T-helper 2 cell treated with Interferon-gamma antibody and Interleukin-4, amounts not matched to agents 5 μg/mL and 100 μg/mL, for 36 hours (primary cell): ENCODE measurements at places on chromosomes 12 and 14.
A peak's percentile ranks its signal among the peaks of the same experiment; 100 is the strongest.

- no peak for DNase-seq
Observed at GRCh38 chr12:56014205-56014604, 6.6 kb upstream of the IKZF4 start.

- DNase-seq = no peak
Observed at GRCh38 chr12:113232089-113232839, 11.0 kb downstream of the TPCN1 start.

- DNase-seq = no peak
Observed at GRCh38 chr12:123250471-123251383, 17.5 kb downstream of the MTRFR start.

- DNase-seq = no peak
Observed at GRCh38 chr12:46318037-46318436, 49.2 kb upstream of the SLC38A1 start.

- peak; percentile 67 for DNase-seq
Observed at GRCh38 chr12:121033625-121034349, 5.3 kb downstream of the OASL start.

- no peak for DNase-seq
Observed at GRCh38 chr14:76086636-76087035, 65.1 kb upstream of the GPATCH2L start.

GRCh38 chr14:75280291-75280830 lies 1.7 kb downstream of the FOS start:
- no peak for DNase-seq

DNA sequence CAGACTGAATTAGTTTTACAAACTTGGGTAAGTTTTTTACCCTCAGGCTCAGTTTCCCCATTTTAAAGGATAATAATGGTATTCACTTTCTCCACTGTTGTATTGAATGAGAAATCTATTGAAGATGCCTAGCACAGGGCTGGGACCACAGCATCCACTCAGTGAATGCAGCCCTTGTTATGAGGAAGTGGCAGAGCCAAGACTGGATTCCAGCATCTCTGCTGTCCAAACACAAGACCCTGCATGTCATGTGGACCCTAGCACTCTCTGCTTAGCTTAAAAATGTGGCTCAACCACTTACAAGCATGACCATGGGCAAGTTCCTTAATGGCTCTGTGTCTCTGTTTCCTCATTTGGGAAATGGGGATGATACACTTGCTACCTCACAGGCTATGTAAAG lies 24.1 kb upstream of the TRIM9 start:
- DNase-seq = no peak

DNA sequence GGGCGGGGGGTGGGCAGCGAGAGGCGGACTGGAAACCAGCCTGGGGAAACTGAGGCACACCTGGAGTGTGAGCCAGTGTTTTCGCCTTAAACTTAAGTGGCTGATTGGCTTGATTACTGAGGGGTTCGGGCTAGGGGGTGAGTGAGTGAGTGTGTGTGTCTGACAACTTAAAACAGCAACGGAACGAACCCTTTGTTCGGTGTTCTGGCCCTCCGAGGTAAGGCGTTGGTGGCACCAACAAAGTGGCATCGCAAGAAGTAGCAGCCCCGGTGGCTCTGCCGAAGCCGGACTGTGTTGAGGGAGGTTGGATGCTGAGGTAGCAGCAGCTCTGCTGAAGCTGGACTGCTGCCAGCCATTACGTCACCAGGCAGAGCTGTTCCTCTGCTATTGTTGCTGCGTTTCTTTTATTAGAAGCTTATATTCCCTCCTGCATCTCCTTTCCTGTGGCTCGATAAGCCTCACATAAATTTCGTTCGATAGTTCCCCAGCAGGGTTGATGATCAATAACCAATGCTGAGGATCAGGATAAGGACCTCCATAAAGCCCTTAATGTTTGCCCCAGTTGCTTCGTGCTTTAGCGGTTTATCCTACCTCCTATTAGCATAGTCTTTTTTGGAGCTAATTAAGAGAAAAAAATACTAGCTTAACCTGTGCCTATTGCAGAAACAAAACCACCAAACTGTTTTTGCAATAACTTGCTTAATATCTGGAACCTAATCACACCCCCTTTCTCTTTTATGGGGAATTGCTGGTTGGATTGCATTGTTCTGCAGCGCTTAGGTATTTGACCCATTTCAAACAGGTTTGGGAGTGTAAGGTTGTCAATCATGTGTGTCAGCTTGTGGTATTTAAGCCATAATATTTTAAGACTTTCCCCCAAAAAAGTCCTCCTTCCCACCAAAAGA lies 1.3 kb downstream of the GPR137C start:
- DNase-seq = peak; percentile 55

DNA sequence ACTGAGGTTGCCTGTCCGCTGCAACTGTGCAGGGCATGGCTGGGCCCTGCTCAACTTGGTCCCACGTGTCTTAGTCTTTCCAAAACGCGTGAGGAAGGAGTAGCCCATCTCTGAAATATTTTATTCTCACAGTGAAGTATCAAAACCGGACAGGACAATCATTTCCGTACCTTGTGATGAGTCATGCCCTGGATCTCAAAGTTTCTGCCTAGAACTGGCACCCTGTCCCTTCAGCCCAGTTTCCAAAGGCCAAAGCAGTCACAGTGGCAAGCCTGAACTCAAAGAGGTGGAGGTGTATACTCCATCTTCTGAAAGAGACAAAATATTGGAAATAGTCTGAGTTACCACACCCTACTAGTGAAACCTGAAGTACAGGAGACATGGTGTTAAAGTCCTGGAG lies 28.5 kb upstream of the SRGAP1 start:
- DNase-seq = no peak

GRCh38 chr12:130838951-130839769 lies at the start of gene STX2:
STX2 (minus strand) TSS chr12:130839250; CDS start chr12:130839099, 151 bp downstream.
- peak; percentile 88 for DNase-seq

DNA sequence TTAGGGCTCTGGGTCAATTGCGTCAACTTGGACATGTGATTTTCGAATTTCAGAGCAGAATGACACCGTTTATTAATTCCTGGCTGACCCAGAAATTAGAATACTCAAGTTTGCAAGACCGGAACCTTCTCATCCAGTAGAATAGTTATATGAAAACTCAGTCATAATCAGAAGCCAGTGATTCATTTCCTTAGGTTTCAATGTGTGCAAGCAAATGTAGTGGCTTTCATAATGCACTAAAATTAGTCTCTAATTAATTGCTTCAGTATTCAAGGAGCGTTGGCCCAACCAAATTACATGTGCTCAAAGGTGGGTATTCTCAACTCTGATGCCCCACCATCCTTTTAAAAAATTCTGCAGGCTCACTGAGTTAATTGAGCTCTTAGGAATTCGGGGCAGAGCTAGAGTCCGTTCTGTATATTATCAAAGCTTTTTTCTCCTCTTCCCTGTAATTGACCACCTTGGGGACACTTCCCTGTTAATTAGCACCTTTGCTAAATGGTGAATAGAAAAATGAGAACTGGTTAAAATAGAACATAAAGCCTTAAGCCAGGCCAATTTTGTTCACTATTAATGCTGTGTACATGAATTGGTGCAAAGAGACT lies 55.4 kb downstream of the DAO start:
- no peak for DNase-seq

DNA sequence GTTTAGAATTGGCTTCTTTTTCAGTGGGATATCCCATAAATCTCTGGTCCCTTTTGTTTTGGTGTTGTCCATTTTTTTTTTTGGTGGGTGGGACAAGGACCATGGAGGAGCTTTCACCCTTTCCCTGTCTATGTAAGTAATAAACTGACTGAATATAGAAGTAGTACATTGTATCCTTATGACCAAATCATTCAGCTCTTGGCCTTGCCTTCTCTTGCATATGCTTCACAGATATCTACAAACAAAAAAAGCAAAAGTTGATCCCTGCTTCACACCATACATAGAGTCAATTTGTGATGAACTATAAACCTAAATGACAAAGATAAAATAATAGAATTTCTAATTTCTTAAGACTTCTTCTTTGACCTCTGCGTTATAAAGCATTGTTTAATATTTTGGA lies 59.8 kb downstream of the SIX1 start:
- no peak for DNase-seq

GRCh38 chr14:41362139-41362538 lies 244.5 kb upstream of the LRFN5 start:
- no peak for DNase-seq
